Suprapubic skin (tissue), 4 donors: ENCODE measurements at places on chromosomes 1 and 21.

DNA sequence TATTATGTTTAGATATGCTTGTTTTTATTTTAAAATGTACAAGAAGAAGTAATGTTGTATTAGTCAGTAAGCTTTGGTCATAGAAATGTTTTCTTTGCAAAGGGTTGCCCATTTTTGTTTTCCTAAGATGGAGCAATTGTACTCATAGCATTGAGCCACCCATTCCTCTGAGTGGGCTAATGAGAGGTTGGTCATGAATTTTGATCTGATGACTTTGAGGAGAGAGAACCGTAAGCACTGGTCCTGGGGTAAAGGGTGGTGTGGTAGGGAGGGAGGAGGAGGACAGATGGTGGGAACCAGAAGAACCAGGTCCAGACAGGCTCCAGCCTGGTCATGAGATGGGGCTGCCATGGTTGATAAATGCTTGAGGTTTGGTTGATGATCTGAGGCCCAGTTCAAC is 15.9 kb upstream of the SLC6A9 start:
- DNase-seq = peak; percentile 9

DNA sequence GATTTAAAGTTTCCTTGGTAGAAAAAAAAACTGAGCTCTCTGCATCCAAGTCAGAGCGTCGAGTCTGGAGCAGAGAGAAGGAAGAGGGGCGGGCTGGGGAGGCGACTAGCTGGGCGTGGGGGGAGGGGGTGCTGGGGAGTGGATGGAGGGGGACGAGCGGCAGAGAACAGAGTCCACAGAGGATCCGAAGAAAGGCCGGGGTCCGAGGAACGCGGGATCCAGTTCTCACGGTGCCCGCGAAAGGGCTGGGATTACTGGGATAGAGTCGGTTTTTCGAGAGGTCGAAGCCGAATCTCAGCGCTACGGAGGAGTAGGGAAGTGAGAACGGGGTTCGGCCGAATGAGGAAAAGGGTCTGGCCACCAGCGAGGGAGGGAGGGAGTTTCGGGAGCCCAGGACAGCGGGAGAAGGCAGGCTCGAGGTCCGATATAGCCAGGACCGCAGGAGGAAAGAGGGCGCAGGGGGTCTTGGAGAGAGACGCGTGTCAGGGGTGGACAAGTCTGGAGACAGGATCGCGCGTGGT is 665 bp downstream of the DAB1 start:
- no peak for DNase-seq

GRCh38 chr1:27614625-27615344 is 10.8 kb upstream of the AHDC1 start:
- peak; percentile 59 for DNase-seq

GRCh38 chr1:159594625-159595405 is 7.2 kb downstream of the APCS start:
- no peak for DNase-seq

- DNase-seq = no peak
Observed at GRCh38 chr1:203563291-203563690, 63.3 kb upstream of the ATP2B4 start.

DNA sequence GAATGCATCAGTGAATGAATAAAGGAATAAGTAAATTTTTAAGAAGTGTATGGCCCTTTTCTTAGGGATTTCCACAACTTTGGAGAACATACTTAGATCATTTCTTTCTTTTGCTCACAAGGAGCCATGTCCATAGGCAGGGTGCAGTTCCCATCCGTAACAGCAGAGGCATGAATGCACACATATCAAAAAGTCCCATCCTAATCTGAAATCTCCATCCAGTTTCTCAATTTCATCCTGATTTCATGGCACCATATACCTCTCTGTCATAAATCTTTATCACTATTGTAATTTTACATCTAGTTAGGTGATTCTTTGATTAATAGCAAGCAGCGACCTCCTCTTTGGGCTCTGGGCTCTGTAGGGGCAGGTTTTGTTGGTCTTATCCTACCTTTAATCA is 359.2 kb downstream of the RRAGC start:
- no peak for DNase-seq

GRCh38 chr1:3500265-3500835 is 45.9 kb downstream of the ARHGEF16 start:
- no peak for DNase-seq

DNA sequence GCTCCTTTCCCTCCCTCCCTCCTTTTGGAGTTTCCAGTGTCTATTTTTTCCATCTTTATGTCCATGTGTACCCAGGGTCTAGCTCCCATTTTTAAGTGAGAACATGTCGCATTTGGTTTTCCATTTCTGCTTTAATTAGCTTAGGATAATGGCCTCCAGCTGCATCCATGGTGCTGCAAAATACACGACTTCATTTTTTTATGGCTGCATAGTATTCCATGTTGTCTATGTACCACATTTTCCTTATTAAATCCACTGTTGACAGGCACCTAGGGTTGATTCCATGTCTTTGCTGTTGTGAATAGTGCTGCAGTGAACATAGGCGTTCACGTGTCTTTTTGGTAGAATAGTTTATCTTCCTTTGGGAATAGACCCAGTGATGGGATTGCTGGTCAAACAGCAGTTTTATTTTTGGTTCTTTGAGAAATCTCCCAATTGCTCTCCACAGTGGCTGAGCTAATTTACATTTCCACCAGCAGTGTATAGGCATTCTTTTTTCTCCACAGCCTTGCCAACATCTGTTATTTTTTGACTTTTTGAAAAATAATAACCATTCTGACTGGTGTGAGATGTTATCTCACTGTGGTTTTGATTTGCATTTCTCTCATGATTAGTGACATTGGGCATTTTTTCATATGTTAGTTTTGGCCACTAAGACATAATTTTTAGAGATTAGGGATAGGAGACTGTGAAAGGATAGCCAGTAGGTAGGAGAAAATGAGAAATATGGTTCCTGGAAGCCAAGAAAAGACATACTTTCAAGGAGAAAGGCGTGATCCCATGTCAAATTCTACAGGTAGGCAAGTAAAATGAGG is 50.4 kb downstream of the ADAMTS1 start:
- DNase-seq = no peak

- no peak for DNase-seq
Observed at GRCh38 chr1:166354406-166354805, 187.6 kb upstream of the FAM78B start.

DNA sequence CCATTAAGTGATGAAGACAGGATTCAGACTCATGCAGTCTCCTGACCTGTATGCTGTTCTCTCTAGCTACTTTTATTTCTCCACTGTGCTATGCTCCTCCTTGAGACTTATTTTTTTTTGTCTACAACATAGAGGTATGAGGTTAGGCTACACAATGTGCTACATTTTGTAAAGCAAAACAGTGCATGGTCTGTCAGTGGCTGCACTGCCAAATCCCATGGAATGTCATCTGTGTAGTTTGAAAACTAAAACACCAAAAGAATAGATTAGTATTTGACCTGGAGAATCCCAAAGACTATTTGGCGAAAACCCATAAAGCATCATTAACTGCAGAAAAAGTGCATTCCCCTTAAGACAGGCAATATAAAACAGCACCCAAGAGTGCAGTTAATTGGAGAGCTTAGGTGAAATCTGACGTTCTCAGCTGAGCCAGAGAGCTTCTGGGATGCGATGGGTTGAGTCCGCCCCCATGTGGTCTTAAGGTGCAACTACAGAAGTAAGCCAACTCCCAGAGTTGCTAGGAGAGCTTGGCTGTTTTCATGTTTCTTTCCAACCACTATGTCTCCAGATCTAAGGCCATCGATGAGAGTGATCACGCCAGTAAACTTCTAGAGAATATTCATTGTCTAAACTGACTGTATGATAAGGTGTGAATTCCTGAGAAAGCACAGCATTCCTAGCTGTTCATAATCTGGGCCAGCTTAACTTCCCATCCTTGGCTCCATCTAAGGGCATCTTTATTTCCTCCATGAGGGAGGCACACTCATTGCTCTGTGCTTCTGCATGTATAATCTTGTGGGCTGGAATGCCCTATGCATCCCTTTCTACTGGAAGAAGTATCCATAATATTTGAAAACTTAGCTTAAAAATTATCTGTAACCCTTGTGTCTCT is 20.7 kb upstream of the CYP2J2 start:
- DNase-seq = no peak

DNA sequence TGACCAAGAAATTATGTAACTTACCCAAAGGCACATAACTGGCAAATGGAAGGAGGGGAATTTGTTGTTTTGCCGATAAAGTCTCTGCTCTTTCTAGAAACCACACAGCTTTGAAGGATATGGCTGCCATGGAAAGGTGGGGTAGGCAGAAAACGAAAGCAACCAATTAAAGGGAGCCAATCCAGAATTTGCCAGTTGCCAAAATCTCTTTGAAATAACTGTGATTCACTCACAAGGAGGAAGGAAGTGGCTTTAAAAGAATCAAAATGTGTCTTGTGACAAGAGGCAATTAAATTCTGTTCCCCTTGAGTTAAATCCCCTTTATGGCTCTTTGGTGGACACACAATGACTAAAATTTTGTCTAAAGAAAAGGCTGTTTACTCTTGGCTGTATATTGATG is 61.2 kb upstream of the CCDC190 start:
- DNase-seq = no peak

DNA sequence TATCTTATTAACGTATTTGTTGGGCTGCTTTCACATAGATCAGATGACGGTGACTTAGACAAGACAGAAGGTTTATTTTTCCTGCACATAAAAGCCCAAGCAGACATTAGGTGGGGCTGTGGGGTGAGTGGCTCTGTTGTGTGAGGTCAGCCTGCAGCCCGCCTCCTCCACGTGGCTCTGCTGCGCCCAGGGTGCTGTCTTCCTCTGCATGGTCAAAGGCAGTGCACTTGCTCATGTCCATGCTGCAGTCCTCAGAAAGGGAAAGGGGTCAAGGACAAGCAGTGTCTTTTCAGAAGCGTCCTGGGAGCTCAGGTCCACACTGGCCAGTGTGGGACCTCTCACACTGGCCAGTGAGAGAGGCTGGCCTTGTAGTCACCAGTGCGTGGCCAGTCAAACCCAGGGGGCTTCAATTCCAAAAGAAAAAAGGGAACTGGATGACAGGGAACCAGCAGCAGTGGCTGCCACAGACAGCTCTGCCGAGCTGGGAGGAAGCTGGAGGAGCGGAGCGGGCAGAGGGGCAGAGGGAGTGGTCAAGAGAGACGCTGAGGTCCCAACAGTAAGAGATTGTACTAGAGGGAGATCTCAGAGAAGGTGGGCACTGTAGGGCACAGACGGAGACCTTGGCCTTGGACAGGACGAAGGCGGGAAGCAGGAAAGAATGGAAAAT is 35.9 kb upstream of the SLC45A1 start:
- DNase-seq = no peak

GRCh38 chr1:173295995-173296394 is 88.9 kb upstream of the TNFSF4 start:
- no peak for DNase-seq

DNA sequence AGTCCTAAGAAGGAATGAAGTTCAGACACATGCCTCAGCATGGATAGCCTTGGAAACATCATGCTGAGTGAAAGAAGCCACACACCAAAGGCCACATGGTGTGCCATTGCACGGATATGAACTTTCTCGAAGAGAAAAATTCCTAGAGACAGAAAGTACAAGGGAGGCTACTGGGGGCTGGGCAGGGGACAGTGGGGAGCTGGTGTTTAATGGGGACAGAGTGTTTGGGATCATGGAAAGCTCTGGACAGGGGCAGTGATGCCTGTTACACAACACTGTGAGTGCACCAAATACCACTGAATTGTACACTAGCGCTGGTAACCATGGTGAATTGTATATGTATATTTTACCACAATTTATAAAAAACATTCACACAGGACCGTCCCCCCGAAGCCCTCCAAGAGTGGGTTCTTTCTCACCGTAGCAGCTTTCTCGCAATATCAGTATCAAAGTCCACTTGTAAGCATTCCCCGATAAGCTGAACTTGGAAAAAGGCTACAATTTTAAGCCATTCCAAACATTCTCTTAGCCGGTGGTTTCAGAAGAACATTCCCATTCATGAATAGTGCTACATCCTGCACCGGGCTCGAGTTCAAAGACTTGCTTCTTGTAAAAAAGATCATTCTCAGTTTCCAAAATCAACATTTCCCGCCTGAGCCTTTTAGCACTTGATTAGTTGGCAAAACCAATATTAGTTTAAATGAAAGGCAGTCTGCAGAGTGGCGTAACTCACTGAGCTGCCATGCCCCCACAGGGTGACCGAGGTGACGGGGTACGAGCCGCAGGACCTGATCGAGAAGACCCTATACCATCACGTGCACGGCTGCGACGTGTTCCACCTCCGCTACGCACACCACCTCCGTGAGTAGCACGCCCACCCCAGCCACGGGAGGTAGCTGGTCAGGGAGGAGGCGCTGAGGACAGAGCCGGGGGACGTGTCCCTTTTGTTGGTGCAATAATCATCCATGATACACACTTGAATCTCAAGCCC is 31.7 kb downstream of the SIM2 start:
- no peak for DNase-seq

DNA sequence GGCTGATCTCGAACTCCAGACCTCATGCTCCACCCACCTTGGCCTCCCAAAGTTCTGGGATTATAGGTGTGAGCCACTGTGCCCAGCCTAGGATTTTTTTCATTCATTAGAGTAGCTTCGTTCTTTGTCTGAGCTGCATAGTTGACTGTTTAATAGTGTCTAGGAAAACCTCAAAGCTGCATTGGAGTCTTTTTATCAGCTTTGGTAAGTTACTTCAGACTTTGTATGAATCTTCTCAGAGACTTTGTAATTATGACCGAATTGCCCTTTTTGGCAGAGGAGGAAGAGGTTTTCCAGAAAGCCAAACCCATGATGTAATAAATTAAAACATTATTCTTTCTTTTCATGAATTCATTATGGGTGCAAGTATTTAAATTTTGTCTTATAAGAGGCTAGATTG is 5.1 kb downstream of the DNAJB4 start:
- no peak for DNase-seq
